ENCODE measurements at places on chromosomes 2 and 18.

- no peak for DNase-seq
Observed at GRCh38 chr2:70519453-70519852, 34.2 kb downstream of the TGFA start.

GRCh38 chr2:16277117-16277516, 336.8 kb downstream of the MYCN start:
- no peak for DNase-seq

DNA sequence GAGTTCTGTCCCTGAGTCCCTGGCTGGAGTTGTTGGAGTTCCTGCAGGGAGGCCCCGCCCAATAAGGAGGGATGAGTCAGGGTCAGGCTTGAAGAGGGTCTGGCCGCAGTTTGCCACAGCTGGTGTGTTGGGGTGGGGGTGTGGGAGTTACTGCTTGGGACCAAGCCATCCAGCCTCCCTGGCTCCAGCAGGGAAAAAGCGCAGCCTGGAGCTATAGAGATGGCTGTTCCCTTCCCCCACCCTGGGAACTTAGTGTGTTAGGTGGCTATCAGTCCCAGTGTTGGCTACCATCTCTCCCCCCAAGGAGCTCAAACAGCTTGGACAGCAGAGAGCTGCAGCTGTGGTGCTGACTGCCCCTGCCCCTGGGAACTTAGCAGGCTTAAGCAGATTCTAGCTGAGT, 13.2 kb upstream of the TANK start:
- no peak for DNase-seq

- DNase-seq = no peak
Observed at GRCh38 chr2:32715981-32716380, 88.1 kb downstream of the TTC27 start.

DNA sequence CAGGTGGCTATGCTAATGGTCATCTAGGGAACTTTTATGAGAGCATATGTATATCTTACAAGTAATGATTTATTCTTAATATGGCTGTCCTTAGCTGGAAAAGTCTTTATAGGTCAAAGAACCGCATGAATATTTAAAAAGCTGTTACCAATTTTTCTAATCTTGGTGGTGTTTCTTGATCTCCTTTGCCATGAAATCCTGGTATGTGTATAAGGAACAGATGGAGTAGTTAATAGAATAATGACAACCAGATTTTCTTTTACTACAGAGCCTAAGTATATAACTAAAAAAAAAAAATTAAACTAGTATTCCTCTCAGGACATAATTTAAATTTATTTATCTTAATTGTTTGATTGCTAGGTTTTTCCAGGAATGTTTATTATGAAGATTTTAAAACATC, 74.5 kb downstream of the RHBDD1 start:
- DNase-seq = no peak

- DNase-seq = no peak
Observed at GRCh38 chr18:1982056-1982455, 589.2 kb downstream of the METTL4 start.

DNA sequence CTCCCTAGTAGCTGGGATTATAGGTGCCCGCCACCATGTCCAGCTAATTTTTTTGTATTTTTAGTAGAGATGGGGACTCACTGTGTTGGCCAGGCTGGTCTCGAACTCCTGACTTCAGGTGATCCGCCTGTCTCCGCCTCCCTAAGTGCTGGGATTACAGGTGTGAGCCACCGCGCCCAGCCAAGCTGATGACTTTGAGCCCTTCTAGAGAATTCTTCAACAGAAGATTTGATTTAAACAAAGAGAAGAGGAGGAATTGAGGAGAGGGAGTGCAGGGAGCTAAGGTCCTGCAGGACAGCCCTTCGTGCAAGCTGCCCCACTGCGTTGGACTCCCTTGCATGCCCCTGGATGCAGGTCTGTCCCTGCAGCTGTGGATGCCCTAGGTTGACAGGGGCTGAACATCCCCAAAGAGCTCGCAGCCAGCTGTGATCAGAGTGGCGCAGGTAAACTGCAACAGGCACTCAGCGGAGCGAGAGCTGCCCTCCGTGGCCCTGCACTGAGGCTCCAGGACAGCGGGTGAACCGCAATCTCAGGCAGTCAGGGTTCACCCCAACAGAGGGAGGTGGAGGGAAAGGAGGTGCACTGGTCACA, 13.7 kb downstream of the ADRA2B start:
- DNase-seq = peak; percentile 7

DNA sequence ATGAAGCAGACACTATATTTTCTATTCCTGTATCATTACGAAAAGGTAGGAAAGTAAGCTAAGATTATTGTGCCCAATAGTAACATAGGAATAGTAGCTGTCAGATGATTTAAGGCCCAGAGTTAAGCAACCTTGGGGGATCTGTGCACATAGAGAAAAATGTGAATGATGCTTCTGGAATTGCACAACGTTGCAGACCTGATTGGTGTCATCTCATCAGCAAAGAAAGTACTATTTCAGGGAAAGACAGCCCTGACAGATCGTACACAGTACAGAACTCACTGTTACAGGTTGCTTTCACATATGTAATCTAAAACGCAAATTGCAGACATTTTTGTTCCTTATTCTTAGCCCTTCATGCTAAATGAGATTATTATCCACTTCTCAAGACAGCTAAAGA, 535.9 kb downstream of the TRIB2 start:
- no peak for DNase-seq

DNA sequence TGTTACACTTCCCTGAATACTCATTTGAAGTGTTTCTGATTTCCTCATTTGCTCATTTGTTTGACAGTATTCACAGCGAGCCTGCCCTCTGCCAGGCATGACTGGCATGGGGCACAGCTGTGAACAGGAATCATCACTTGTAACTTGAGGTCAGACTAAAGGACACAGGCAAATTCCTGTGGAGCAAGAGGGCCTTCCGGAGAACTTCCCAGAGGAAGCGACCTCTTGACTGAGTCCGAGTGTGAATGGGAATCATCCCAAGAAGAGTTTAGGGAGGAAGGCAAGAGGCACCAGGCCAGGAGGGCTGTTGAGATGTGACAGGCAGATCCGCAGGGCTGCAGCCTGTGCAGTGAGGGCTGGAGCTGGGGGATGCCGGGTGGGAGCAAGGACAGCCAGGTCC, 45.4 kb downstream of the LIMS1 start:
- DNase-seq = peak; percentile 42

DNA sequence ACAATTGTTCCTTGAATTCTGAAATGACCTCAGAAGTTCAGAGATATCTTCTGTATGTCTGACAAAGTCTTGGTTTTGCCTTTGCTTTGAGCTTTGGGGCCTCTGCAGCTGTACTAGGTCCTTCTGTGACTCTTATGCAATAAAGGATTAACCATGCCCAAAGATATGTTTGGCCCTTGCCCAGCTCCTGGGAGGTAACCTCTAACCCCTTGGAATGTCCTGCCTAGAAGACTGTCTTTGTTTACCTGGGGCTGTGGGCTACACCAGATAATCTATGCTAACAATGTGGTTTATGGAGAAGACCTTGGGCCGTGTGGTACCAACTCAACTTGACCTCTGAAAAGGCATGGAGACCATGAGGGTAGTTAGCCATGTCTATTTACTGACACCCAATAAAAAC, 140.9 kb upstream of the CAPN13 start:
- no peak for DNase-seq

DNA sequence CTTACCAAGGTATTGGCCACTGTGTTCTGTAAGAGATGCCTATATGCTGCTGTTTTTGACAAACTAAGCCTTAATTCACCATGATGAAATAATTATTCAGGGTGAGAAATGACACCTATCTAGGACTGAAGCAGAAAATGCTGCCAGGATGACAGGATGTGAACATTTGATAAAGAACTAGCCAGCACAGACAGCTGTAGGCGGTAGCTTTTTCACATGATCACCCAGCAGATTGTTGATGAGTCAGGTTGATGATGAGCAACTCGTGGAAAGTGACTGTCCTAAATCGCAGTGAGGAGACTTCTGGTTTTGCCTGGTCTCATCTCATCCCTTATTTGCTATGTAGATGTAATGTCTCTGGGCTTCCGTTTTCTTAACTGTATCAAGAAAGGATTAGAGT, 144.1 kb downstream of the PRPF40A start:
- DNase-seq = no peak

- DNase-seq = no peak
Observed at GRCh38 chr2:219723311-219723710, 95.9 kb downstream of the SLC4A3 start.

DNA sequence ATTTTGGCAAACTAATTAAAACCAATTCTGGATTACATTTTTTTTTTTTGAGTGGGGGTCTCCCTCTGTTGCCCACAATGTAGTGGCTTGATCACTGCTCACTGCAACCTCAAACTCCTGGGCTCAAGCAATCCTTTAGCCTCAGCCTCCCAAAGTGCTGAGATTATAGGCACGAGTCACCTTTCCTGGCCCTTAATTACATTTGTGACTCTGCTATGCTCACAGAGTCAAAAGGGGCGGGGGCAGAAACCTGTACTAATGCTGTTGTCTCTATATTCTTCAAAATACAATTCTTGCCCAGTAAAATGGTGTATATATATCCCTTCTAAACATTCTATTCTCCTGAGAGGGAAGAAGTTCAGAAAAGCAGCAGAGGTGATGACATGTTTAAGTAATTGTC, 23.2 kb downstream of the PRKD3 start:
- no peak for DNase-seq

DNA sequence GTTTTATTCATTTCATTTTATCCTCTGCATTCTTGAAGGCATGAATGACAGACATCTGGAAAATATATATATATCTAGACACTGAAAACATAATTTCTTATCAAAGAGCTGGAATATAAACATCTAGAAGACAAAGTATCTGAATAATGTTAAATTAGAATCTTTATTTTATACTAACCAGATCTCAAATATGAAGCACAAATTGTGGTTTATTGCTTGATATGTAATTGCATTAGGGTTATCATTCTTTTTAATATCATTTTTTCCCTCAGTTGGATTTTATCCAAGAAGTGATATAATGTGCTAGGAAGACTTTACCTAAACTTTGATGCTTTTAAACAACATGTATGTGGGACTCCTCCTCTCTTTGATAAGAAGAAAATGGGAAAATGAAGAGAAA, 331.2 kb downstream of the ARHGAP15 start:
- no peak for DNase-seq

DNA sequence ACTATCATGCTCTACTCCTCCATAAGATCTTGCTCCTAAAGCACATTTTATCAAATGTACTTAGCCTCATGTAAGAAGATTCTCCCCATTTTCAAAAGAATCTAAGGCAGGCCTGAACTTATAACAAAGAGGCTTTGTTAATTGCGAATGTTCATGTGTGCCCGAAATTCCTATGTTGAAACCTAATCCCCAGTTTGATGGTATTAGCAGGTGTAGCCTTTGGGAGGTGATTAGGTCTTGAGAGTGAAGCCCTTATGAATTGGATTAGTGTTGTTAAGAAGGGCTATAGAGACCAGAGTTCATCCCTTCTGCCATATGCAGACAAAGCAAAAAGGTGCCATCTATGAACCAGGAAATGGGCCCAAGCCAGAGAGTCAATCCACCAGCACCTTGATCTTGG, 234.5 kb downstream of the PAX3 start:
- no peak for DNase-seq

DNA sequence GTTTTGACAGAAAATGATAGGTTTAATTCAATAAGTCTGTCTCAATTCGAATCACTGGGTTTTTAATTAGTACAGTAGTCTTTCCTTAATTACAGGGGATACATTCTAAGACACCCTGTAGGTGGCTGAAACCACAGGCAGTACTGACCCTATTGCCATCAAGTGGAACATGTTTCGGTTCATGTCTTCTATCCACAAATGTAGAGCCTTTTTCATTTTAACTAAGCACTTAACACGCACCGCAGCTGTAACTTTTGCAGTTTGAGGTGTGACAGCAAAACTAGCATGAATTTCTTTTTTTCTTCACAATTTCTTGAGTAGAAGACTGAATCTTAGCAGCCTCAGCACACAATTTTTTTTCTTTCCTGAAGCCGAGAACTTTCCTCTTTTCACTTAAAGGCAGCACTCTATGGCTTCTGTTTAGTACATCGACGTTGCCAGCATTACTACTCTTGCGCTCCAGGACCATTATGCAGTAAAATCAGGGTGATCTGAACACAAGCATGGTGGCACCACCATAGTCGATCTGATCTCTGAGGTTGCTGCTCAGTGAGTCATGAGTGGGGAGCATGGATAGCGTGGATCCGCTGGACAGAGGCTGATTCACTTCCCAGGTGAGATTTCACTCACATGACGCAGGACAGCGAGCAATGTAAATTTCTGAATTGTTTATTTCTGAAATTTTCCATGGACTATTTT, 805.1 kb downstream of the RNF144A start:
- DNase-seq = no peak

DNA sequence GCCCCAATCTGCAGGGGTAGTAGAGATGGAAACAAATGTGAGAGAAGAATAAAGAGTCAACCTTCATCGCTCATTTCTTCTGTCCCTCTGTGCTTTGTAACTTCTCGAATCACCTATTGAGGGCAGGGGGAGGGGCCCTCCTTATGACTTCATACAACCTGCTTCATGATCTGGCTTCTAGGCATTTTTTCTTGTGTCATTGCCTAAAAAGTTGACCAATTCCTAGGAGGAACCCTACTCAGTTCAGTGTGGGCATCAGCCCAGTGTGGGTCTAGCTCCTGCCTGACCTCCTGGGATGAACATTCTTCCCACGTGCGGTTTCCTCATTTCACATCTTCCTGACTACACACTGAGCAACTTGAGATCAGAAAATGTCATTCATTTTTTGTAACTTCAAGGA, 46.3 kb upstream of the CREB1 start:
- no peak for DNase-seq

GRCh38 chr2:102074152-102074783, 68.3 kb upstream of the IL1R1 start:
- DNase-seq = no peak

GRCh38 chr2:121283670-121284462, 1.1 kb downstream of the TFCP2L1 start:
- DNase-seq = no peak

DNA sequence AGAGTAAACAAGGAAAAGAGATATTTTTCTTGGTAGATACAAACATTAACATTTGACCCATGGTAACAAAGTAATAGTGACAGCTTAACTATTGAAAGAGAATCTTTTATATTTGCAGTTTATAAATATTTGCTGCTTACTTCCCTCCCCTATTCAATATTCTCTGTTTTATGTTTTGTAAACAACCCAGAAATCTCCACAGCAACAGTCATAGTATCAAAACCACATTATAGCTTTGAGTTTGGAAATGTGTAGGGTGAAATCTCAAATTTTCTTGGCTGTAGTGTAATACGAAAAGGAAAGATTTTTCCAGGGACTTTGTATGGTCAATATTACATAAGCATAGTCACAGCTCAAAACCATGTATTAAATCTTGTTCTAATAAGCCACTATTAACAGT, 511.2 kb downstream of the METTL4 start:
- DNase-seq = no peak

DNA sequence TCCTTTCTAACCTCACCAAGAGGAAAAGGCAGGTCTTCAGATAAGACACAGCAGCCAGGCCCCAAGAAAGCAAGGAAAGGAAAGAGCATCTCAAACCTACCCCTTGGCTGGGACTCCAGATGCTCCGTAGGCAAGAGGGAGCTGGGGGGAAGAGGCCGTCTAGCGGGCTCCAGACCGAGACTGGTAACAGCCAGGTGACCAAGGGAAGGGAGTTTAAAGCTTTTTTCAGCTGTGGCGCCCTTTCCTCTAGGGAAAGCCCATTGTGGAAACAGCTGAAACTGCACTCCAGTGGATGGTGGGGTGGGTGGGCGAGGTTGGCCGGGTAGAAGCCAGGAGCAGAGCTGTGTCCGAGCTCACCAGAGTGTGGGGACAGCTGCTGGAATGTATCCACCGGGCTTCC, 180.4 kb downstream of the KLHL29 start:
- no peak for DNase-seq

Data from right hindlimb (tissue), 1 donor.